ENCODE measurements at places on chromosomes 6 and 20.

DNA sequence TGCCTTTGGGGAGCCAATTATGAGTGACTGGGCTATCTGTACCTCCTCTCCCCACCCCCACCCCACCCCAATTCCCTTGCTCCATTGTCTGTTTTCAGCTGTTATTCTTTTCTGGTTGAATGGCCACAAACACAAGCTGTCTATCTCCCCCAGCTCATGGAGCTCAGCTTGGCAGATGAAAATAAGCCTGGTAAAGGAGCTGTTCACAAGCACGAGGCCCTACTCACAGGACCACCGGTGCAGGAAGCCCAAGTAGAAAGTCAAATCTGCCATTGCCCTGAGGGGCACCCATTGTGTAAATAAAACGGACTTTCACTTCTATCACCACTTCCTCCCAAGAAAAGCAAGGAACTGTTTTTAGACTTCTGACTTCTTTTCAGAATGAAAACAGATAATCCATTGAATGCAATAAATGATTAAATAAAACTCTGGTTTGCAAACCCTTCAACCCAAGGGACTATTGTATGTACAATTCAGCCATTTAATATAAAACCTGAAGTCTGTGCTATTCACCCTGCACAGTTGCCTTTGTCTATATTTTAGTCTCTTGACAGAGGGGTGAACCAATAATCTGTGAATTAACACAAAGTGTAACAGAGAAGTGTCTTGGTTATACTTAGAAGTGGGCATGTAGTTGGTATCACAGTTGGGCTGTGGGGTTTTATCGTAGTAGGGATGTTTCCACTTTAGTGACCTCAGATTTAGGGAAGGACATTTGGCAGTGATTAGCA lies 27.7 kb downstream of the RIPOR2 start:
- DNase-seq, result no peak

GRCh38 chr6:142482974-142483373 lies 181.2 kb downstream of the ADGRG6 start:
- DNase-seq, result no peak

DNA sequence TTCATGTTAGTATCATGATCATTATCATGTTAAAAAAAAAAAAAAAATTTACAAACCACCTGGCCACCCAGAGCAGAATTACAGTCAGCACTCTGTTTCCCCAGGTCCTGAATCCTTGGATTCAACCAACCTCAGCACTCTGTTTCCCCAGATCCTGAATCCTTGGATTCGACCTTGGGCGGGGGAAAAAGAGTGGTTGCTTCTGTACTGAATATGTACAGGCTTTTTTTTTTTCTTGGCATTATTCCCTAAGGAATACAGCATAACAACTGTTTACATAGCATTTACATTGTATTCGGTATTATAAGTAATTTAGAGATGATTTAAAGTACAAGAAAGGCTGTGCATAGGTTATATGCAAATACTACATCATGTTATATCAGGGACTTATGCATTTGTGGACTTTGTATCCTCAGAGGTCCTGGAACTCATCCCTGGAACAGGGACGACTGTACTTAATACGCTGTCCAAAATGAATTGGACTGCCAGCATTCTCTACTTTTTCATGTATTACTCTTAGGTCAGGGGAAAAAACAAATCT lies 31.2 kb downstream of the GCNT2 start:
- no peak for DNase-seq

DNA sequence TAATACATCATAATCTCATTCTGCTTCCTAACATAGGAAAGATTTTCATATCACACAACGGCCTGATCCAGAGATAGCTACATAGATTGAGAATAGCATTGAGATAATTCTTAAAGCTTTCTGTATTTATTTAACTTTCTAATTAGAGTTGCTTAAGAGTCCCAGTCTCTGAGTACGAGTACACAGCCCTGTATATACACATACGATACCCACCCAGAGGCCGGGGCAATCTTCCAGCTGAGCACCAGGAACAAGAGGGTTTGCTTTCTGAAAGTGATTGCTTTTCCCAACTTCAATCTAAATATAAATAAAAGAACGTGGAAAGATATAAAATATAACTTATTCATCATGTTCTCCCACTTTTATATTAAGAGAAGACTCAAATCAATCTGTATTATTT lies 313.8 kb downstream of the COL12A1 start:
- DNase-seq, result no peak

DNA sequence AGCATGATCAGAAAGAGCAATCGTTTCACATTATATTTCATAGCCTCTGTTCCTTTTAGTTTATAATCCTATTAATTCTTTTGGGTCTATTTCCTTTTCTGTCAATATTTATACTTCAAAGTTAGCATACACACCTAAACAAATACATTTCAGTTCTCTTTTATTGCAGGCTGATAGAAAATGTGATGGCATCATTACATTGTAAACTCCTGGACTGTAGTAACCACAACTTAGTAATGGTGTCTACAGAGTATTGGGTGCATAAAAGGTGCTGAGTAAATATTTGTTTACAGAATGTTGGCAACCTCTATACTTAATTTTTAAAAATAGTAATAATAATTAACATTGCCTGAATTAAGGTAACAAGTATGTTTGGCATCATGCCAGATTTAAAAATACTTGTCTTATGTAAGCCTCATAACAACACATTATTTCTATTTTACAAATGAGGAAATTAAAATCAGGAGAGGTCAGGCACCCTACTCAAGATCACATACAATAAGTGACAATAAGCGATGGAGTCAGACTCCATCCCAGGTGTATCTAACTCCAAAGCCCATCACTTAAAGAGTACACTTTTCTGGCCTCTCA lies 195.0 kb downstream of the UBE3D start:
- DNase-seq, result no peak

Measured in HTR-8/SVneo (cell line).